ENCODE measurements at places on chromosomes 3 and 15.

DNA sequence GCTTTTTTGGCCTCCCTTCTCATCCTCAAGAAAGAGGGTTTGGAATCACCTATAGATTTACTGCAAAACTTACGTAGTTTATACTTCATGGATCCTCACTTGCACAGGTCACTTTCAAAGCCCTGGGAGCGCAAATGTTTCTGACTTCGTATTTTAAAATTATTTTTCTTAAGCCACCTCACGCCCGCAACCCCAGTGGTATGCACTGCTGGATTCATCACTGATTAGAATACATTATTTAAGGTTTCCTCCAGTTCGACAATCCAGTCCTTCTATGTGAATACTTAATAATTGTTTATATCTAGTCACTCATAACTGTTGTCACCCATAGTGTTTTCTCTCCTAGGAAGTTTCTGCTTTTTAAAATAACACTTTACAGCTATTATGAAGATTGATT, 339.9 kb downstream of the CHL1 start:
- no peak for DNase-seq

DNA sequence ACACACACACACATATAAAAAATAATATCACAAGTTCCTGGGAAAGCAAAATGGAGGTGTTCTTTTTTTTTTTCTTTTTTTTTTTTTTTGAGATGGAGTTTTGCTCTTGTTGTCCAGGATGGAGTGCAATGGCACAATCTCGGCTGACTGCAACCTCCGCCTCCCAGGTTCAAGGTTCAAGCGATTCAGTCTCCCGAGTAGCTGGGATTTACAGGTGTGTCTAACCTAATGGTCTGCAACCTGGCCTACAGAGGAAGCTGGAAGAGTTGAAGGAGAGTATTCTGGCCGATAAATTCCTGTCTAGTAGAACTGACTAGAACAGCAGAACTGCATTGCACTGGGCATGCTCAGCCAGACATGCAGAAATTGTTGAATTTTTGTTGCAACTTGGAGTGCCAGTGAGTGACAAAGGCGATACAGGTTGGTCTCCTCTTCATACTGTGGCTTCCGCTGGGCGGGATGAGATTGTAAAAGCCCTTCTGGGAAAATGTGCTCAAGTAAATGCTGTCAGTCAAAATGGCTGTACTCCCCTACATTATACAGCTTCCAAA, 22.4 kb upstream of the EIF4A2 start:
- no peak for DNase-seq

- DNase-seq, result no peak
Measured at GRCh38 chr15:57423599-57424140, 47.4 kb downstream of the CGNL1 start.

DNA sequence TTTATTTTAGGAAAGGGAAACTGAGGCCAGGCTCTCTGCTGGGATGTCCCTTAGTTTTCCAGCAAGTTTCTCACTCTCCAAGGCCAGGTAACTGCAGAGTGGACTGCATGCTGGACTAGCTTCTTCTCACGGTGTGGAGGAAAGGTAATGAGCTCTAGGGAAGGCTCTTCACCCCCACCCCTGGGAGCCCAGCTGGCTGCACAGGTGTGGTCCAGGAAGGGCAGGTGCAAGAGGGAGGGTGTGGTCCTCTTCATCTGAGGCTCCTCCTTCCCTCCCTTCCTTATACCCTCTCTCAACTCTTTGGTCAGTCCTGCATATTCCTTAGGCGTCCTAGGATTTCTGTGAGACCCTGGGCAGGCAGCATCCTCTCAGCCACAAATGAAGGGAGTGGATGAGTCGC, 33.9 kb downstream of the RNU5B-1 start:
- no peak for DNase-seq

- DNase-seq, result no peak
Measured at GRCh38 chr3:72745146-72745999, 102.9 kb downstream of the SHQ1 start.

- peak; percentile 50 for DNase-seq
Measured at GRCh38 chr3:46359733-46360493, 6.0 kb downstream of the CCR2 start.

- no peak for DNase-seq
Measured at GRCh38 chr3:112974178-112974517, 755 bp downstream of the CD200R1 start.

- no peak for DNase-seq
Measured at GRCh38 chr15:74958320-74958907, 1.8 kb upstream of the RPP25 start.

DNA sequence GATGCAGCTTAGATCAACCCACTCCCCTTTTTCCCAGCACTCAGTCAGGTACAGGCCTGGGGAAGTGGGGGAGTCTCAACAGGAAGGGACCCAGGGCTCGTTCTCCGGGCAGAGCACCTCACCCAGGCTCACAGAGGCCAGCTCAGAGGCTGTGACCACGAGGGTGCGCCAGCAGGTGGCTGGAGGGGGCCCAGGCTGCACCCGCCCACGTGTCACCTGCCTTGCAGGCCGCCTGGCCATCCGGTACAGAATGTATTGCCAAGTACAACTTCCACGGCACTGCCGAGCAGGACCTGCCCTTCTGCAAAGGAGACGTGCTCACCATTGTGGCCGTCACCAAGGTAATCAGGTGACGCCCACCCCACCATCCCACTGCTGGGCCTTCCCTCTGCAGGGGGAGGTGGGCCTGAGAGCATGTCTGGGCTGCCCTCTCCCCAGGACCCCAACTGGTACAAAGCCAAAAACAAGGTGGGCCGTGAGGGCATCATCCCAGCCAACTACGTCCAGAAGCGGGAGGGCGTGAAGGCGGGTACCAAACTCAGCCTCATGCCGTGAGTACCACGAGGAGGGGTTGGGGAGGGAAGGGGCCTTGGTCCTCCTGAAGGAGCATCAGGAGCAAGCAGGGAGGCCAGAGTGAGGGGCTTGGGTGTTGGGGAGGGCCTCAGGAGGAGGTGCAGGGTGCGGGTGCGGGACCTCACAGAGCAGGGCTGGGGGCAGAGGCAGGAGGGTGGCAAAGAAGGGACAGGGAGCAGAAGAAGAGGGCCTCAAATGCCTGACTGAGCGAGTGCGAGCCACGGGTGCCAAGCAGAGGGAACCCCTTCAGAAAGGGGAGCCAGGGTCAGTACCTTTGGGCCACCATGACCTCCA, 14.0 kb upstream of the LMAN1L start:
- no peak for DNase-seq

GRCh38 chr3:101495552-101495951, 17.5 kb downstream of the SENP7 start:
- no peak for DNase-seq

- DNase-seq, result no peak
Measured at GRCh38 chr3:18035641-18036449, 293.4 kb upstream of the TBC1D5 start.

GRCh38 chr3:57142411-57142723, 22.8 kb downstream of the IL17RD start:
- no peak for DNase-seq

DNA sequence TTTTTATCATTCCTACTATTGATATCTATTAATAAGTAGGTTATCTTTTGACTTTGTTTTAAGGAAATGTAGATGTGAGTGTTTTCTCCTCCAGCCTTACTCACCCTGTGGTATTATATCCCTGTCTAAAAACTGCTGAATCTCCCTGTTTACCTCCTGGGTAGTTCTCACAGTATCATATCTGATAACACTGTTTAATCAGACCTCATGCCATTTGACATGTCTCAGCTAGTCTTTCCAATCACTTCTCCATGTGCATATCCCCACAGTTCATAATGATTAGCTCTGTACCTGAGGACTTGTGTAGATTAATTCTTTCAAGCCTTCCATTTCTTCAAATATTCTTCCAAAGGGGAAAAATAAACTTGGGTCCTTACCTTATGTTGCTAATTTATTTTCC, 30.7 kb downstream of the DUOX2 start:
- no peak for DNase-seq

- DNase-seq, result no peak
Measured at GRCh38 chr3:177935047-177935446, 601.2 kb upstream of the KCNMB2 start.

GRCh38 chr15:29455055-29455454, 185.4 kb upstream of the NSMCE3 start:
- no peak for DNase-seq

GRCh38 chr15:83285979-83286553, 1.6 kb upstream of the BNC1 start:
- DNase-seq, result peak; percentile 22

GRCh38 chr3:66706890-66707289, 206.1 kb upstream of the LRIG1 start:
- no peak for DNase-seq

- no peak for DNase-seq
Measured at GRCh38 chr3:113649174-113649845, 47.1 kb downstream of the USF3 start.

GRCh38 chr3:190183121-190183520, 62.4 kb upstream of the P3H2 start:
- DNase-seq, result peak; percentile 18

GRCh38 chr3:63976161-63976871, 47.0 kb downstream of the PSMD6 start:
- no peak for DNase-seq

DNA sequence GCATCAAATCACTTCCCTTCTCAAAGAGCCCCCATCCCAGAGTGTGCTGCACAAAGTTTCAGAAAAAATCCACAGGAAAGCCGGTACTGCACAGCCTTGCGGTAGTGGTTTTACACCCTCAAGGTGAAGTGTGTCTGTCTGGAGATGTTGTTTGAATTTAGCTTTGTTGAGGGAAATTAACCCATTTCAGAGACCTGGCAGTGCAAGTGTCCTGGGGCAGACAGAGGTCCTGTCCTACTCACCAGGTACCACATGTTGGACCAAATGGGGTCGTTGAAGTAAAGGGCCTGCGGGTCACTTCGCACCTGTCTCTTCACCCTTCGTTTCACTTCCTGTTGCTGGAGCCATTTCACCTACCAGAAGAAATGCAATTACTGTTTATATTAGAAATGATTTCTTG, 57.8 kb downstream of the PCSK6 start:
- no peak for DNase-seq

- DNase-seq, result no peak
Measured at GRCh38 chr15:81097890-81098280, 36.2 kb upstream of the CFAP161 start.

- DNase-seq, result no peak
Measured at GRCh38 chr3:104088738-104089137, 1278.0 kb upstream of the ALCAM start.

- no peak for DNase-seq
Measured at GRCh38 chr3:121566773-121567172, 976 bp upstream of the ARGFX start.

DNA sequence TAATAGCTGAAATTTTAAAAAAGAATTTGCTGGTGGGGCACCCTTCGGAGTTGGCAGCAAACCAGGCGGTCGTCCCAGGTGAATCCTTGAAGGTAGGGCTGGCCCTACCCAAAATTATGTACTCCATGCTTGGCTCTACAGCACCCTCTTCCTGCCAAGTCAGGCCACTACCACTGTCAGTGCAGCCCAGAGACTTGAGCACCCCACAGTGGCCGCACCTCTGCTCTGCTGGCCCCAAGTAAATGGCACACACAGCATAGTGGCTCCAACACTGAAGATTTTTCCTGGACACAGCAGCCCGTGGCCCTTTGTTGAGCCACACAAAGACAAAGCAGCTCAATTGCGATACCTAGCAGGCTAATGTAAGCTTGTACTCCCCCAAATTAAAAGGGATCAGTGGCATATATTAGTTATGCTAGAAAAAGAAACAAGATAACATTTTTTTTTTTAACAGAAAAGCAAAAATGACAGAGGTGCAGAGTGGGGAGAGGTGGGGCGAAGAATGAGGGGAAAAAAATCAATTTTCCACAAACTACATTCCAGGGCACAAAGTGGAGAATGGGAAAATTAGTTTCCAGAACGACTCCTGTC, 250.5 kb downstream of the UACA start:
- DNase-seq, result peak; percentile 48

GRCh38 chr3:33008282-33008681, 56.8 kb downstream of the CCR4 start:
- no peak for DNase-seq

GRCh38 chr15:73442421-73442820, 543 bp upstream of the REC114 start:
- no peak for DNase-seq

- no peak for DNase-seq
Measured at GRCh38 chr3:4474683-4475490, 7.8 kb upstream of the SUMF1 start.

GRCh38 chr15:25730918-25731317, 132.2 kb downstream of the ATP10A start:
- DNase-seq, result no peak

GRCh38 chr3:98701071-98701675, 62.0 kb upstream of the ST3GAL6 start:
- no peak for DNase-seq

GRCh38 chr3:123723070-123723469, 138.2 kb upstream of the HACD2 start:
- no peak for DNase-seq

DNA sequence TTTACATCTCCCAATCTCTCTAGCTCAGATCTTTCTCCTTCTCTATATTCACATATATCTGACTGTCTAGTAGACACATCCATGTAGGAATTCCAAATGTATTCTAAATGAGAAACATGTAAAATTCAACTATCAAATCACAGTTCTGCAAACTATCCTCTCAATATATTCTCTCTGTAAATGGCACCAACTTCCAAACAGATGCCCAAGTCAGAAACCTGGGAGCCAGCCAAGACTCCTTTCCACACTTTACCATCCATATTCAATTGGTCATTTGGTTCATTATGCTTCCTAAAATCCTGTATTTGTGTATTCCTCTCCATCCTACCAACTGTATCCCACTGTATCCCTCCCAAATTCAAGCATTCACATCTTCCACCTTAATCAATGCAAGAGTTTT, 53.0 kb upstream of the INO80 start:
- DNase-seq, result no peak

GRCh38 chr15:55353025-55353424, 34.0 kb downstream of the PIGB start:
- no peak for DNase-seq

- DNase-seq, result no peak
Measured at GRCh38 chr3:60337421-60337820, 913.8 kb downstream of the FHIT start.

DNA sequence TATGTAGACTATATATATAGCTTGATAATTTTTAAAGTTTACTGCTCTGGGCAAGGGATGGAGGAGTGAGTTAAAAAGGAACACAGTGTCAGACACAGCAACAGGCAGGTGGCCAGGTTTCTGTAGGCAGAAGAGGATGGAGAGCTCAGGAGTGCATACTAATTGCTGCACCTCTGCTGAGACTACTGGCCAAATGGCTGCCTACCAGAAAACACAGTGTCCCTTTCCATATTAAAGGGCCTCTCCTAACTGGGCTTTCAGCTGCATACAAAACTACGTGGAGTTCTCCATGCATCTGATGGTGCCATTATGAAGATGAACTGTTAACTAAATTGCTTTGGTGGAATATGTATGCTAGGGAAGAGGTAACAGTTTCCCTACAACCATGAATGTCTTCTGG, 1.8 kb downstream of the ATP13A4 start:
- no peak for DNase-seq

Measured in RKO (cell line).